Mesothelial cell of epicardium (in vitro differentiated cells): ENCODE measurements at places on chromosomes 1 and 21. TPM values are rescaled to one million over a fixed set of nuclear protein-coding genes. Genes with fewer than 3 reads are reported as not detected.

The CFHR2 gene
- not detected in 3 replicates for total RNA-seq

DNA sequence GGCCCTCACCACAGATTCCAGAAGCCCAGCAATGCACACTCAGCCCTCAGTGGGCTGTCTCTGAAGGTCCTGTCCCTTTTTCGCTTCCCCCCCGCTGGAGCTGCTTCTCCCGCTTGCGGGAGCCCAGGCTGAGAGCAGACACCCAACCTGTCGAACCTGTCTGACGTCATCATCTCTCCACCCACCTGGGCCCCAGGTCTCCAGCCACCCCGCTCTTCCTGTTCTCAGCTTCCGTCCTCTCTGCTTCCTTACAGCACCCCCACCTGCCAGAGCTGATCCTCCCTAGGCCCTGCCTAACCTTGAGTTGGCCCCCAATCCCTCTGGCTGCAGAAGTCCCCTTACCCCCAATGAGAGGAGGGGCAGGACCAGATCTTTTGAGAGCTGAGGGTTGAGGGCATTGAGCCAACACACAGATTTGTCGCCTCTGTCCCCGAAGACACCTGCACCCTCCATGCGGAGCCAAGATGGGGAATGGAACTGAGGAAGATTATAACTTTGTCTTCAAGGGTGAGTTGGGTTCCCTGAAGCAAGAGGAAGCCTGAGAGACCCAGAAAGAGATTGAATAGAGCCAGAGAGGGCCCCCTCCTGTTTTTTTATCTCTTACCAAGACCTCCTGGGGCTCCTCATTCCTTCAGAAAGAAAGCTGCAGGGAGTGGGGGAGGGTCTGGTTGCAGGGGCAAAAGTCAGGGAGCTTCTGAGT lies at the start of gene RAB25:
TSS of gene RAB25 (plus strand) at position 224 of the 700 bp plus-strand sequence. CDS start at position 465, 241 bp downstream.
- H3K4me1 ChIP-seq: peaks cover 18% of the 10 kb centered on the region
- H3K36me3 ChIP-seq: no peaks in the 10 kb centered on the region
- no peaks in the 10 kb centered on the region for H3K27me3 ChIP-seq
- H3K4me3 ChIP-seq: peak within 1 kb of the TSS; percentile 75
- H3K27ac ChIP-seq: peak within 1 kb of the TSS; percentile 94

- DNase-seq: no peak
- H3K36me3 ChIP-seq: no peaks in the 10 kb centered on the region
- H3K4me1 ChIP-seq: no peaks in the 10 kb centered on the region
- no peak overlapping the region for H3K4me3 ChIP-seq
Measured at GRCh38 chr1:240823357-240823756, 211.4 kb upstream of the GREM2 start.

DNA sequence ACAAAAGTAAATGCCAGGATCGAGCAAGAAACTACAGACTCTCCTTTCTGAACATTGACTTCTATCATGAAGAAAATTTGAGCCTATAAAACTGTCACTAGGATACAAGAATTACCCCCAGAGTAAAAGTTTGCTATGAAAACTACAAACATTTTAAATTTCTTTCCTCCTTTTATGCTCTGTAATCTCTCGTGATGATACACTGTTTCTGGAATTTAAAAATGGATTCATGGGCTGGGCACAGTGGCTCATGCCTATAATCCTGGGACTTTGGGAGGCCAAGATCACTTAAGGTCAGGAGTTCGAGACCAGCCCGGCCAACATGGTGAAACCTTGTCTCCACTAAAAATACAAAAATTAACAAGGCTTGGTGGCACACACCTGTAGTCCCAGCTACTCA lies 181.3 kb downstream of the ZNF281 start:
- peaks cover 17% of the 10 kb centered on the region for H3K4me1 ChIP-seq
- no peaks in the 10 kb centered on the region for H3K36me3 ChIP-seq
- no peak overlapping the region for H3K4me3 ChIP-seq
- H3K27me3 ChIP-seq: peaks cover 18% of the 10 kb centered on the region

The FYB2 gene
- total RNA-seq: 0.34 to 0.45 TPM (median 0.40 TPM) in 3 replicates

The FBLIM1 gene
- 101 to 103 TPM (median 101 TPM) in 3 replicates for total RNA-seq
